ENCODE measurements at places on chromosomes 4 and X.

DNA sequence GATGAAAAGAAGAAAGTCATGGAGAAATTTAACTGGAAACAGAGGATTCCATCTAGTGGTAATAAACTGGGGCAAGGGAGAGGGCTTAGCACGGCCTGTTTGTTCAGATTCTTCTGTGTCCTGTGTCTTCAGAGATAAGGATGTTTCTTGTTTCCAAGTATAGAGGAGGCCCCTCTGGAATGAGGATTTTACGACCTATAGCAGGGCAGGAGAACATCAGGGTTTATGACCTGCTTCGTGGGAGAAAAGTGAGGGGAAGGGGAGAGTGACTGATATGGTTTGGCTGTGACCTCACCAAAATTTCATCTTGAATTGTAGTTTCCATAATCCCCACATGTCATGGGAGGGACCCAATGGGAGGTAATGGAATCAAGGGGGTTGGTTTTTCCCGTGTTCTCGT lies 93.0 kb upstream of the LDB2 start:
- H3K27me3 ChIP-seq, result no peaks in the 10 kb centered on the region
- DNase-seq, result no peak
- H3K4me1 ChIP-seq, result no peaks in the 10 kb centered on the region

GRCh38 chr4:86054286-86055032 lies 305.4 kb downstream of the MAPK10 start:
- H3K27me3 ChIP-seq, result no peaks in the 10 kb centered on the region
- no peaks in the 10 kb centered on the region for H3K4me1 ChIP-seq
- no peak overlapping the region for H3K27ac ChIP-seq
- H3K4me3 ChIP-seq, result no peak overlapping the region
- H3K36me3 ChIP-seq, result no peaks in the 10 kb centered on the region

GRCh38 chrX:133852837-133853356 lies 132.5 kb downstream of the GPC3 start:
- no peak for DNase-seq
- H3K27me3 ChIP-seq, result no peaks in the 10 kb centered on the region
- no peaks in the 10 kb centered on the region for H3K4me1 ChIP-seq
- no peaks in the 10 kb centered on the region for H3K36me3 ChIP-seq
- H3K27ac ChIP-seq, result no peak overlapping the region

GRCh38 chr4:54255881-54256280 lies 26.8 kb downstream of the PDGFRA start:
- H3K4me3 ChIP-seq, result no peak overlapping the region
- no peaks in the 10 kb centered on the region for H3K4me1 ChIP-seq
- no peak overlapping the region for H3K27ac ChIP-seq
- peak; percentile 72 for DNase-seq
- H3K36me3 ChIP-seq, result no peaks in the 10 kb centered on the region

GRCh38 chr4:121155893-121156292 lies 8.2 kb downstream of the TNIP3 start:
- no peak overlapping the region for H3K27ac ChIP-seq
- no peaks in the 10 kb centered on the region for H3K4me1 ChIP-seq
- H3K4me3 ChIP-seq, result no peak overlapping the region
- no peaks in the 10 kb centered on the region for H3K27me3 ChIP-seq
- no peak for DNase-seq
- H3K36me3 ChIP-seq, result no peaks in the 10 kb centered on the region

Data from sigmoid colon (tissue), 7 donors.